ENCODE measurements at places on chromosomes 7 and 10.

GRCh38 chr7:33903791-33904680 is 1.3 kb upstream of the BMPER start:
- DNase-seq = no peak

DNA sequence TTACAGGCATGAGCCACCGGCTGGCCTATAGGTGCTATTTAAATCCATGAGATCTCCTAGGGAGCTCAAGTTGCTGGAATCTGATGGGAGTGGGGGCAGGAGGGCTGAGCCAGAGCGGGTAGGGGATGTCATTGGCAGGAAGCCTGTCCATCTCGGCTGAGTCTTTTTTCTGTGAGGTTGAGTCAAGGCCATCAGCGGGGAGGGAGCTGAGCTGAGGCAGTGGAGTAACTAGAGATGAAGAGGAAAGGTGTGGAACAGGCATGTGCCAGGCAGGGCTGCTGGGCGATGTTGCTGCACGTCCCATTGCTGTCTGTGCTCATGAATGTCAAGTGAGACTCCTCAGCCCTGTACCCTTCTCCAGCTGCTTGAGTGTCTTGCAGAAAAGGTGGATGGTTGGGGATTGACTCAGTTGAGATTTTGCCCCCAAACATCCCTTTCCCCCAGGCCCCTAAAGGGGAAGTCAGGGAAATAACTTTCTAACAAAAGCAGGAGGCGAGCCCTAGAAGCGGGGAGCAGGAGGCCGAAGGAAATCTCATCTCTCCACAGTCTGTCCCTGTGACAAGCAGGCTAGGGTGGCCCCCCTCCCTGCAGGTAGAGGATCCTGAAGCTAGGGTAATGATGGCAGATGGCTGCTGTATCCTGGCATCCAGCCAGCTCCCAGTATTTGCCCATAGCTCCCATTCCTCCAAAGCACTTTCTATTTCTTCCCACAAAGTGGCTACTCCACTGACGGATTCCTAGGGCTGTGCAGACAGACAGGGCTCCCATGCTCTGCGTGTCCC is 5.4 kb downstream of the ATP6V1F start:
- no peak for DNase-seq

DNA sequence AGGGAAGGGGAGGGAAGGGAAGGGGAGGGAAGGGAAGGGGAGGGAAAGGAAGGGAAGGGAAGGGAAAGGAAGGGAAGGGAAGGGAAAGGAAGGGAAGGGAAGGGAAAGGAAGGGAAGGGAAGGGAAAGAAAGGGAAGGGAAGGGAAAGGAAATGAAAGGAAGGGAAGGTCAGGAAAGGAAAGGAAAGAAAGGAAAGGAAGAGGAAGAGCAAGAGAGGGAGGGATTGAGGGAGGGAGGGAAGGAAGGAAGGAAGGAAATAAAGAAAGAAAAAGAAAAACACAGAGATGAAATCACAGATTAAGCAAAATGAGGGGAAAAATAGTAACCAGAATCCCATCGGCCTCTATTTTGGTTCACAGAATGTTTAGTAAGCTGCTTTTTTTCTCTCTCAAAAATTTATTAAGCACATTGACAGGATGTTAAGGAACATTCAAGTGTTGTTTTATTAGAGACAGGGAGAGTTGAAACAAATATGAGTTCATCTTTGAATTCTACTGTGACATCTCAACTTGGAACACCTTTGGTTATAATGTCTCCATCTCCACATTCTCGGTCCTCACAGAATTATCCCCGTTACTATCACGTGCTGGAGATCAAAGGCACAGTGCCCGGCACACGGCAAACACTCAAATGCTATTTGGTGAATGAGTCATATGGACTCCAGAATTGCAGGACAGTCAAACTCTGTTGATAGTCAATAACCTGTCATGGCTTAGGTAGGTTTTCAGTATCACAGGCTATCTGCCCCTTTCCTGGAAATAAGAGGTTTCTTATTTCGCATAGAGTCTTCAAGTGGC is 52.4 kb downstream of the ABCB1 start:
- DNase-seq = no peak

- DNase-seq = no peak
Measured at GRCh38 chr7:85554236-85555178, 367.7 kb upstream of the SEMA3D start.

DNA sequence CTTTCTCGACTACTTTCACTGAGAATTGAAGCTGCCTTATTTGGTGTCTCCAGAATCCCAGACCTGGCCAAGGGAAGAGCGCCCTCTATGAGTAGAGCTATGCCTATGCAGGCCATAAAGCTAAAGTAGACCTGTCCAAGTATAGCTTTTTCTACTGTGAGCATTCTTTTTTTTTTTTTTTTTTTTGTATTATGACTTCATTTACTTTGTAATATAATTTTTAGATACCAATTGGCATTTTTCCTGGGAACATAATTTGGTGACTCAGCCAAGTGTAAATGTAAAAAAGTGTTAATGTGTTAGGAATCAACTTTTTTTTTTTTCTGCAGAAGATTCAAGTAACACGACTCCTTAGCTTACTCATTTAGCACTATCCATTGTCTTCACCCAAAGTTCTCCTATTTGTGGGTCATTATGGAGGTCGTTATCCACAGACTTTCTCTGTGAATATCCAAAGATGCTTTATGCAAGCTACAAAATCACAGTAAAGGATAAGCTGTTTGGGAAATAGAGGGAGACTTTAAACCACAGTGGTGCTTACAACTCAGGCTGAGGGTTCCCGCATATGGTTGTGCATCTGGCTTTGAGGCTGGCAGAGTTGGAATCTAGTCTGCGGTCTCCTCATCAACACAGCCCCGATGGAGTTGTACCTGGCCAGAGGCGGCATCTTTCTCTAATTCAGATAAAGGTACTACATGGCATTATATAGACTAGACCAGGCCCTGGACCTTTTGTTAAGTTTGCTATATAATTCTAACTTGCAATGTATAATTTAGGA is 1040.2 kb upstream of the SORCS1 start:
- no peak for DNase-seq

- DNase-seq = no peak
Measured at GRCh38 chr7:99362801-99363200, 11.7 kb upstream of the ARPC1B start.

DNA sequence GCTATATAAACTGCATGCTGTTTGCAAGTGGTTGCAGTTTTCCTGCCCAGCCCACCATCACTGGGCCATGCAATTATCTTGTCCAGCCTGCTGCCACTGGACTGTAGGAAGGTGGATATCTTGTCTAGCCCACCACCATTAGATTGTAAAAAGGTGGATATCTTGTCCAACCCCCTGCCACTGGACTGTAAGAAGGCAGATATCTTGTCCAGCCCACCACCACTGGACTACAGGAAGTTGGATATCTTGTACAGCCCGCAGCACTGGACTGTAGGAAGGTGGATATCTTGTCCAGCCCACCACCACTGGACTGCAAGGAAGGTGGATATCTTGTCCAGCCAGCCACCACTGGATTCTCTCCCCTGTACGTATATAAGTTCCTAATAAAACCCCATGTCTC is 69.8 kb downstream of the SKAP2 start:
- no peak for DNase-seq

DNA sequence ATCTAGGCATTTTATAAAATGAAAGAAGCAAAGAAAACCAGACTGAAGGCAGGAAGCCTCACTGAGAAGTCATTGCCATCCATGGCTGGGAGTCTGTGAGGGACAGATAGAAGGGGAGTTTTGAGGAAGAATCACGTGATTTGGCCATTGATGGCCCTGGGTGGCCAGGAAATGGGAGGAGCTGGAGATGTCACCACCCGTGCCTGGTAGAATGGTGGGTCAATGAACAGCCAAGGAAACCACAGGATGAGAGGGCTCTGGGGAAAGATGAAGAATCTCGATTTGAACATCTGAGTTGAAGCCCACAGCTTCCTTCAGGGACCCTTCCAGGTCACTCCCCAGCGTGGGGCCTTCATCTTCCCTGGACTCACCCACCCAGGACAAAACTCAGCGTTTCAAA is 103.3 kb upstream of the CHST15 start:
- DNase-seq = no peak

DNA sequence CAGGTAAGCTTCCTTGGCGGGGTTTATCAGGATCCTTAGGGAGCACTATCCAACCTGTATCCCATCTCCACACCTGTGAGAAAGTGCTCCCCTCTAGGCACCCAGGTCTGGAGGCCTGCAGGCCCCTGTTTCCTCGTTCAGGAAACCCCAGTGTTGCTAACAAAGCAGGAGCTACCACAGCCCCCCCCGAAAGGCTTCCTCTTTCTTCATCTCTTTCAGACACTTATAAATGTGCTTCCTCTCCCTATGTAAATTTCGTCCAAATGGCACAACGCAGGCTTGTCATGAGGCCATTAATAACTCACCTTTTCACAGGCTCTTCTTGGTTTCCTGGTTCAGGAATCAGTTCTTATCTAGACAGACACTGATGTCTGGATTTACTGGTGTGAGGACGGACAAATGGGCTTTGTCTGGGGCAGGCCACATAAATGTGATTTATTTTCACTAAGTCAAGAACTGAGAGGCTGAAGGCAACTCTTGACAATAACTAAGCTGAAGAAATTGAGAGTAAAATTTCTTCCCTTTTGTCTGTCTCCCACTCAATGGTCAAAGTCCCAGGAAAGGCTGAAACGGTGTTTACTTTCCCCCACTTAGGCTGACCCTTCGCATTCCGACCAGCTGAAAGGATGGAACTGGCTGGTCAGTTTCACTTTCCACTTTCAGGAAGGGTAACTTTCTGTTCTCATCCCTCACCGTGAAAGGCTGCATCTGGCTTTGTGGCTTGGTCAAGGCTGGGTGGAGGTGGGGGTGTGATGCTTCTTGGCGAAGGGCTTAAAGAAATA is 46.8 kb downstream of the PIK3AP1 start:
- DNase-seq = no peak

GRCh38 chr10:32171204-32171603 is 115.0 kb upstream of the KIF5B start:
- DNase-seq = no peak

- no peak for DNase-seq
Measured at GRCh38 chr7:11478426-11478825, 353.6 kb downstream of the THSD7A start.

DNA sequence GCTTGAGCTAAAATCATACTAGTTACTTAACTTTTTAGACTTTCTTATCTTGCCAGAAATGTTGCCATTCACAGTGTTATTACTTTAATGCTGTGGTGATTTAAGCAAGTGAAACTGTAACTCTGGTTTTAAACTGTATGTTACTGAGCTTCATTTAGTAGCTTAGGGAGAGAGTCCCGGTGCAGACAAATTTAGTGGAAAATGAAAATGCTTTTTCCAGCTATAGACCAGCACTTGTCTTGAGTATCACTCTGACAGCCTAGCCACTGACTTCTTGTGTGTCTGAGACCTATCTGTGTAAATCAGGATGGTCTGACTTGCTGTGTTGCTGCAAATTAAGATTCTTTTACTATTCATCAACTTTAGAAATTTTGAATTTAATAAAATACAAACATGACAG is 200.8 kb downstream of the CACNB2 start:
- no peak for DNase-seq

DNA sequence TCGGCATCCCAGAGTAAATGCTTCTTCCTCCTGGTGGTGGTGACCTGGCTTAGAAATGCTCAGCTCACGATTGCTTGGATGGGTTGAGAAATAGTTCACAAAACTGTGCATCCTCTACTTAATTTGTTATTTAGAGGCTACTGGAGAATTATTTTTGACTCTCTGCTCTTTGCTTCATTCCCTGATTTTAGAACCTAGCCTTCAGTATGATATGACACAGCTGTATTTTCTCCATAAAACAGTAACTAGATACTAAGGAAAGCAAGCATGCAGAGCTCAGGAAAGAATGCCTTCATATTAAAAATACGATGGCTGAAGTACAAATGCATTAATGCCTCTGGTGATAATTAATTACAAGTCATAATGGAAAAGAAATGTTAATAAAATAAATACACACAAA is 602.0 kb upstream of the COBL start:
- no peak for DNase-seq

DNA sequence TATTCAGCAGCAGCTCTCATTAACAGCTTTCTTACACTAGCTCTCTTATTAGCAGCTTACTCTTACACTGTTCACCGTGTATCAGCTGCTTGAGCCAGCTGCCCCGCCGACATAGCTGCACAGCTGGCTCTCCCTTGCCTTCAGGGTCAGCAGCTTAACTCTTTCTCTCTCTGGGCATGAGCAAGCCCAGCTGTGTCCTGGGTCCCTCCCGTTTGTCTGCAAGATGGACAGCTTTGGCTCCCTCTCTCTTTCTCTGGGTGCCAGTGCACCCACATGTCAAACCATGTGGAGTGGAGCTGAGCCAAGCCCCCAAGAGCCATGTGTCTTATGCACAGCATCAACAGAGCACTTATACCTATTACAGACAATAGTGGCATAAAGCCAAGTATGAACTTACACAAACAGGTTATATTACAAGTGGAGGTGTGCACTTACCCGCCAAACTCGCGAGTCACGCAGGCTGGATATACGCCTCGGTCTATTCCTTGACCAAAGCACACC is 35.7 kb upstream of the MTPAP start:
- no peak for DNase-seq

DNA sequence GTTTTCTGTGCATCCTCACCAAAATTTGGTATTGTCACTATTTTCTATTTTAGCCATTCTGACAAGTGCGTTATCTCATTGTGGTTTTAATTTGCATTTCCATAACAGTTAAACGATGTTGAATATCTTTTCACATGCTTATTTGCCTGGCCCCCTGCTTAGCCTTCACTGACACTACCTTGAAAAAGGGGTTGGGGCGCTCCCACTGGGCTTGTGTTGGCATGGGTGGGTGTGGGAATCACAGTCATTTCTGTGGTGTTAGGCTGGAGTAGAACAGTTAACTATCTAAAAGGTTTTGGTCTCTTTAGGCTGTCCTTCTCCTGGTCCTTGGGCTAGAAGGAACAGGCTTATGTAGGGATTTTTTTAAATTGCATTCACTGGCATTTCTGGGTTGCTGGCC is 72.2 kb upstream of the TMEM140 start:
- DNase-seq = no peak

- DNase-seq = no peak
Measured at GRCh38 chr7:33798686-33799325, 106.5 kb upstream of the BMPER start.

DNA sequence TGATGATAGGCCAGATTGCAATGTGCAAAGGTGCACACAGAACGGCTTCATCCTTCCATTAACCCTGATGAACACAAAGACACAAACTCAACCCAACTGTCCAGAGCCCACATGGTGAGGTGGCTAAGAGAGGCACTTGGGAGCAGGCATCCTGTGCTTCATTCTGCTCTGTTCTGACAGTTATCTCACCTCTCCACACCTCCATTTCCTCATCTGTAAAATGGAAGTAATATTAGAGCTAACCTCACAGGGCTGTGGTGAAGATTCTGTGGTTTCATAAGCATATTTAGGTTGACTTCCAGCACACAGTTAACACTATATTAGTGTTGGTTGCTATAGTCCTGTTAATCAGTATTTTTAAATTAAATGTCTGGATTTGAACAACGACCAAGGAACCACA is 126.3 kb downstream of the TAX1BP1 start:
- no peak for DNase-seq

GRCh38 chr7:129091484-129092002 is 36.6 kb upstream of the TNPO3 start:
- peak; percentile 76 for DNase-seq

DNA sequence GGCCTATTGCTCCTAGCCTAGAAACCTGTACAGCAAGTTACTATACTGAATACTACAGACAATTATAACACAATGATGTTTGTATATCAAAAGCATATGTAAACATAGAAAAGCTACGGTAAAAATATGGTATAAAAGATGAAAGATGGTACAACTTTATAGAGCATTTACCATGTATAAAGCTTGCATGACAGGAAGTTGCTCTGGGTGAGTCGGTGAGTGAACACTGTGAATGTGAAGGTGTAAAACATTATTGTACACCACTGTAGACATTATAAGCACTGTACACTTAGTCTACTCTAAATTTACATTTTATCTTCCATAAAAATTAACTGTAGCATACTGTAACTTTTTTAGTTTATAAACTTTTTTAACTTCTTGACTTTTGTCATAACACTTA is 674.3 kb upstream of the ZWINT start:
- DNase-seq = no peak

Measured in activated T-helper 1 cell treated with anti-CD3 and anti-CD28 coated beads, Interleukin-2, amount 50 U/mL, for 16 hours (primary cell).